Left hindlimb (tissue), 1 donor: ENCODE measurements at places on chromosomes 6 and 20.

- DNase-seq, result no peak
Measured at GRCh38 chr20:59013031-59013951, 5.9 kb upstream of the TUBB1 start.

- DNase-seq, result no peak
Measured at GRCh38 chr20:22807045-22807444, 222.7 kb upstream of the FOXA2 start.

DNA sequence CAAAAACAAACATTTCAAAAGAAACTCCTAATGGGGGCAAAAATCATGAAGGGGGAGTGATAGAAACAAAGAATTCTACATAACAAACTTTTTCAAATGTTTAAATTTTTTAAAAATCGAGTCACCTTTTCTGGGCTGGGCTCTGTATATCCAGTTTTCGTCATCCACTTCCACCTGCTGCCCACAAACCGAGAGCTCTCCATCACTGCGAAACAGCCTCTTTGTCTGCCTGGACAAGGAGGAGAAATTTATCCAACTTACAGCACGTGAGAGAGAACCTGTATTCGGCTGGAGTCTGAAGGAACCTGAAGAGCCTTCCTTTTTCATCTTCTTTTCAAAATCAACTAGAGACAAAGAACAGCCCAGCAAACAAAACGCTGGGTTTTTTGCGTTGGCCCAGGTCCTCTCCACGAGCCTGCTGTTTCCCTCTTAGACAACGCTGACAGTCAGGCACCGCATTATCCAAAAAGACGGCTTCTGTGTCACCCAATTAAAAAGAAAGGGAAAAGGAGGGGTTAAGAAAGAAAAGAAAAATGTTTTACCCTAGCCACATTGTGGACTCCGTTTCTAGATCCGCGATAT is 72.4 kb upstream of the NHSL1 start:
- no peak for DNase-seq

GRCh38 chr6:81929828-81930227 is 177.3 kb upstream of the TENT5A start:
- peak; percentile 22 for DNase-seq

DNA sequence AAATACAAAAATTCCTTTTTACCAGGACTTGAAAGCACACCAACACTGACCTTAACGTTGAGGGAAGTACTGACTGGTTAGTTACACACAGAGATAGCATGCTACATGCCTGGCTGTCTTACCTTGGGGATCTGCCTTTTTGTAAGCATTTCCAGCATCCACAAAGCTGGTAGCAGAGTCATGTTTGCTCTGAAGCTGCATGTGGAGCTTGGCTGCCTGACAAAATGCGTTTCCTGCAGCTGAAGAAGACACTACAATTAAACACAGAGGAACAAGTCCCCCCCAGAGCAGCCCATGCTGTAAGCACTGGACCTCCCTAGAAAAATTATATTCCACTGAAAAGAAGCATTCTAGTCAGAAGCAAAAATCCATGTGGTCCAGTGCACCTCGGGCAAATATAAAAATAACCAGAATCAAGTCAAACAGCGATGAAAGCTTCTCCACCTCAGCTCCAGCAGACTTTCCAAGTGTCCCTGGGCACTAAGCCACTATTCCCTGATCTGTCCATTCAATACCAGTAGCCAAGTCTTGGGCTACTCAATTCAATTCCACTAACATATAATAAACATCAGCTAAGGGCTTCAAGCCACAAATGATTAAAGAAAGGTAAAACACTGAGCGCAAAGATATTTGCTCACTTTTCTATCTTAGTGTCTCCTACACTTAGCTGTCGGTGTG is 24.2 kb downstream of the NAPB start:
- no peak for DNase-seq

DNA sequence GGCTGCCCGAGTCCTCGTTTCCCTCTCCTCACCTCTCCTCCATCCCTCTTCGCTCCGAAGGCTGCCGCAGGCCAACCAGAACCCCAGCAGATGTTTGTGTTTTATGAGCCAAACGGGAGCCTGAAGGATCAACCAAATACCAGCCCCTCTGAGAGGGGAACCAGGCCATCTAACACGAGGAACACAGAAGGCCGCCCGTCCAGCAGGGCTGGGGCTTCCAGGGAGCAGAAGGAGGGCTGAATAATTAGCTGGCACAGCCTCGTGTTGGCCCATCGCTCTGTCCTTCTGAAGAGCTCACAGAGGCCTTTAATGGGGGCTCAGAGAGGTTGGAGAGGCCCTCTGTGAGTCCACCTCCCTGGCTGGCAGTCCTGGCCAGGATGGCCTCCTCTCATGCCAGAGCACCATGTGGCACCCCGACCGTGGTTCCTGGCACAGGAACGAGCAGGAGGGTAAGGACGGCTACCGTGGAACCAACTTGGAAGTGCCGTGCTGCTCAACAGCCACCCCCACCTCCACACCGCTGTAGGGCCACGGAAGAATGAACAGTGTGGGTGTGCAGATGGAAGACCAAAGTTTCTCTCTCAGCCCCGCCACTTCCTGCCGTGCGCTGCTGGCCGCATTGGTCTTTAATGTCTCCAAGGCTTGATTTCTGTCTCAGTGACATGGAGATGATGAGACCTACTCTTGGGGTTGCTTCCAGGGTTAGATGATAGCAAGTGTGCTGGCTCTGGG is 155.2 kb downstream of the SCML4 start:
- DNase-seq, result no peak

DNA sequence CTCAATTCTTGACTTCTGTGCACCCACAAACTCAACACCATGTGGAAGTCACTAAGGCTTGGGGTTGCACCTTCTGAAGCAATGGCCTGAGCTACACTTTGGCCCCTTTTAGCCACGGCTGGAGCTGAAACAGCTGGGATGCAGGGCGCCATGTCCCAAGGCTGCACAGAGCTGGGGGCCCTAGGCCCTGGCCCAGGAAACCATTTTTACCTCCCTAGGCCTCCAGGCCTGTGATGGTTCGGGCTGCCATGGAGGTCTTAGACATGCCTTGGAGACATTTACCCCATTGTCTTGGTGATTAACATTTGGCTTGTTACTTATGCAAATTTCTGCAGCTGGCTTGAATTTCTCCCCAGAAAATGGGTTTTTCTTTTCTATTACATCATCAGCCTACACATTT is 86.9 kb downstream of the MTFR2 start:
- no peak for DNase-seq

- DNase-seq, result peak; percentile 42
Measured at GRCh38 chr6:112691289-112691688, 344.2 kb downstream of the RFPL4B start.

GRCh38 chr6:117924690-117925089 is 17.6 kb downstream of the SLC35F1 start:
- DNase-seq, result no peak

GRCh38 chr6:39363280-39363679 is 40.8 kb upstream of the KCNK16 start:
- DNase-seq, result no peak

DNA sequence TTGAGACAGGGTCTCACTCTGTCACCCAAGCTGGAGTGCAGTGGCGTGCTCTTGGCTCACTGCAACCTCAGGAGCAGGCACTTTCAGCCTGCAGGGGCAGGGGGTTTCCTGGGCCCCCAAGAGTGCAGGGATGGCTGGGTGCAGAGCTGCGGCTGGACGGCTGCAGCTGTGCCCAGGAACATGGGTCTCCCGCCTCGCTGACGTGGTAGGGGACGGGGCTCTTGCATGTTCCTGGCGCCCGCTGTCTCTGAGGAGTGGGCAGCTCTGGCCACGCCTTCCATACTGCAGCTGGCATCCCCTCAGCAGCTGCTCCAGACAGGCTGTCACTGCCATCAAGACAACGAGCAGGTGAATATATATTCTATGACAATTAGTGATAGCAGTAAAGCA is 2.2 kb upstream of the DEK start:
- no peak for DNase-seq

DNA sequence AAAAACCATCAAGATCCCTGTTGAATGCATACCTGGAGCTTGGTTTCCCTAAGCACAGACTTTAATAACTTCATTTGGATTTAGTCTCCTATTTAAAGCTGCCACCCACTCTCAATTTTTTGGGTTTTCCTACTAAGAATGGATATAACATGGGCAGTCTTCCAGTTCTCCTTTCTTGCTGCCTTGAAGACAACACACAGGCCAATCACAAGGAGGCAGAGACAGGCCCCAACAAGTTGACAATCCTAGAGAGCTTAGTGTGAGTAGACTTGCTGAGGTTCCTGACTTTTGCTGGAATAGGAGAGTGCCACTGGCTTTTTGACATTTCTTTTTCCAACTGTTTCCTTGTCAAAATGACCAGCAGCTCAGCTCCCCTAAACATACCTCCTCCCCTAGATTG is 112.3 kb upstream of the ESR1 start:
- no peak for DNase-seq

- peak; percentile 83 for DNase-seq
Measured at GRCh38 chr6:82363428-82364086, at the start of gene TPBG. TPBG (plus strand) TSS chr6:82363817; CDS start chr6:82364962, 1,145 bp downstream.

DNA sequence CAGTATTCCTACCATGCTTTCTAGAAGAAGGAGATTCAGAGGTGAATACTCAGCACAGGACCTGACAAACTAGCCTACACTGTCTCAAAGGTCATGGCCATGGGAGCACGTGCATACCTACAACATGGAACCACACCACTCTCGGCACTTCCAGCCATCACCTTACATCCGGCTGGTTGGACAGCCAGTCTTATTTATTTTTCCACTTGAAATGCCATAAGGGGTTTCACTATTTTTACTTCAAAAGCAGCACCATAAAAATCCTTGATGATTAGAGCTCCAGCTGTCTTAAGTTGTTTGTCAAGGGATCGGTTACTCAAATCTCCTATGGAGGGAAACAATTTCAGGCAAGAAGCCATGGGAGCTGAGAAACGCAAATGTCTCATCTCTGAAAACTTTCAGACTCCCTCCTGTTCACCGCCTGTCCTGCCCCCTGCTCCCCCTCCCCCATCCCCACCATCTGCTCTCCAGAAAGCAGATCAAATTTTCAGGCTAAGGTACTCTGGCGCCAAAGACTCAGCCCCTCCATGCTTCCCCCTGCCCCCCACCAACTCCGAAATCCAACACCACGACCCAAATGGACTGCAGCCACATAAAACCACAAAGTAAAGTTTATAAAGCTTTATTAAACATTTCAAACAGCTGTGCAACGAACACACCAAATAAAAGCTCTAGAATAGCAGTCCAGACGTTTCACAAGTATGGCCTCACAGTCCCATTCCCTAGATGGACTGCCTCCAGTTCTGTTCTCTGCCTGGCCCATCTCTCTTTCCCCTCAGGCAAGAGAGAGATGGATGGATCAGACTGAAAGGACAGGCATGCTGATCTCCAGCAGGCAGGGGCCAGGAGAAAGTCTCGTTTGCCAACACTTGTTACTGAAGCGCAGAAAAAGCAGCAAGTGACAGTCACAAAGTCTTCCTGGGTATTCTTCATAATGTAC is 4.0 kb upstream of the NNAT start:
- DNase-seq, result peak; percentile 73

GRCh38 chr20:63572788-63573646 is 1.0 kb downstream of the HELZ2 start:
- DNase-seq, result no peak

DNA sequence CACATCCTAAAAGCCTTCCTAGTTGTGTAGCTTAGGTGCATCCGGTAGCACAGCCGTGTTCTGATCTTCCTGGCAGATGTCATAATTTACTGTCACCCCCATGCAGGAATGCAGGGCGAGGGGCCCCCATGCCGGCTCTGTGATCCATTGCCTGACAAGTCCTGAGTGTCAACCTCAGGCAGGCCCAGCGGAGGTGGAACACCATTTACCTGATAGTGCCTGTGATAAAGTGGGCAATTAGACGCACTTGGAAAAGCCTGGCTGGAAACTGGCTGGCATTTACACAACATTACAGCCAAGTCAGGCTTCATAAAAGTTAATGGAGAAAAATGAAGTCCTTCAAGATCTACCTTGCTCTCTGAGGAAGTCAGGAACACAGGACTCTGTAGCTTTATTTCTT is 521.4 kb upstream of the JAG1 start:
- no peak for DNase-seq

- DNase-seq, result no peak
Measured at GRCh38 chr20:8805737-8806442, 263.0 kb upstream of the PLCB4 start.

DNA sequence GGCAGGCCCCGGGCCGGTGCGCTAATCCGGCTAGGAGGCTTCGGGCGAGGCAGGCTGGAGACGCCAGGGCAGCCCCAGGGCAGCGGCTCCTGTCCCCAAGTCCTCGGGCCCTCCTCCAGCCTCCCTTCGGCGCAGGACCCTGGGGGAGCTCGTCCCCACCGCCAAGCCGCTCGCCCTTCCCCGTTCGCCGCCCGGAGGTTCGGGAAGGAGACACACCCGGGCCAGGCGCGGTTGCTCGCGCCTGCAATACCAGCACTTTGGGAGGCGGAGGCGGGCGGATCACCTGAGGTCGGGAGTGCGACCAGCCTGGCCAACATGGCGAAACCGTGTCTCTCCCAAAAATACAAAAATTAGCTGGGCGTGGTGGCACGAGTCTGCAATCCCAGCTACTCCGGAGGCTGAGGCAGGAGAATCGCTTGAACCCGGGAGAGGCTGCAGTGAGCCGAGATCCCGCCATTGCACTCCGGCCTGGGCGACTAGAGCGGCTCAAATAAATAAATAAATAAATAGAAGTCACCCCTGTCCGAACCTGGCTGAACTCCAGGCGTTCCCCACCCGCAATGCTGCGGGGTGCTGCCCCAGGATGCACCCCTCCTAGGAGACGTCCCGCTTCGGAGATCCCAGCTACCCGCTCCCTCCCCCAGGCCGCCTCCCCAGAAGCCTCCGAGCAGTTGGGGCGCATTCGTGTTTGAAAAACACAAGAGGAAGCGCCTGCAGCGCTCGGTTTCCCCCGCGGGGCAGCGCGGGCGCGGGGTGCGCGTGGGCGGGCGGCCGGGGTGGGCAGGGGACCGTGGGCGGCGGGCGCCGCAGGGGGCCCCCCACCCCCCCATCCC is 27.5 kb downstream of the SERPINB9 start:
- DNase-seq, result no peak

DNA sequence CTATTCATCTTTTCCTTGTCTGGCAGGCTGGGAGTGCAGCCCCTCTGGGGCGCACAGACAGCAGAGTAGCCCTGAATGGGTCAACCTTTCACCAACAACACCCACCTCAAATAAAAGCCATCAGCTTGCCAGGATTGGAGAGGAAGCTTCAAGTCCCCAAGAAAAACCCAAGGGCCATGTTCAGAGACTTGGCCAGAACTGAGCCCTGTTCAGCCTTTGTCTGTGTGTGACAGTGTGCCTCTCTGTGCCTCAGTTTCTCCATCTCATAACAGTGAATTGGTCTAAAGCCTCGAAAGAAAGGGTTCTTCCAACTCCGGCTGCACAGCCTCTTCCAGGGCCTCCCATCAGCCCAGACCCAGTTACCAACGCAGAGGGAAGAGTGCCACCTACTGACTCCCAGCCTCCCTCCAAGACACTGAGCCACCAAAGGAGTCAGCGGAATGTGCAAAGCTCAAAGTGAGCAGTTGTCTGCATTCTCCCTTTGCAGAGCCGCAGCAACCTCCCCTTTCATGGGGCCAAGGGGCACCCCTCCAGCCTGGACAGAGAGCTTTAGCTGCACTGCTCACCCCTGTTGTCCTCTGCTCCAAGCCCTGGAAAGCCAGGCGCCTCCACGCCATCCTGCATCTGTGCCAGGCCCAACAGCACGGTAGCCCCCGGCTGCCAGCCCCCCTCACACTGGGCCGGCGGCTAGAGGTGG is 82.7 kb upstream of the TOP1 start:
- peak; percentile 80 for DNase-seq
